ENCODE measurements at places on chromosomes 2 and 18.

DNA sequence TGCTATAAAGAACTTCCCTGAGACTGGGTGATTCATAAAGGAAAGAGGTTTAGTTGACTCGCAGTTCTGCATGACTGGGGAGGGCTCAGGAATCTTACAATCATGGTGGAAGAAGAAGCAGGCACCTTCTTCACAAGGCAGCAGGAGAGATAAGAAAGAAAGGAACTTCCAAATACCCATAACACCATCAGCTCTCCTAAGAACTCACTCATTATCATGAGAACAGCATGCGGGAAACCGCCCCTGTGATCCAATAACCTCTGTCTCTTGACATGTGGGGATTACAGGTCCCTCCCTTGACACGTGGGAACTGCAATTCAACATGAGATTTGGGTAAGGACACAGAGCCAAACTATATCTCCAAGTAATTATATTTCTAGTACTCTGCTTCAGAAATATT is 163.8 kb upstream of the CDH20 start:
- DNase-seq, result no peak

DNA sequence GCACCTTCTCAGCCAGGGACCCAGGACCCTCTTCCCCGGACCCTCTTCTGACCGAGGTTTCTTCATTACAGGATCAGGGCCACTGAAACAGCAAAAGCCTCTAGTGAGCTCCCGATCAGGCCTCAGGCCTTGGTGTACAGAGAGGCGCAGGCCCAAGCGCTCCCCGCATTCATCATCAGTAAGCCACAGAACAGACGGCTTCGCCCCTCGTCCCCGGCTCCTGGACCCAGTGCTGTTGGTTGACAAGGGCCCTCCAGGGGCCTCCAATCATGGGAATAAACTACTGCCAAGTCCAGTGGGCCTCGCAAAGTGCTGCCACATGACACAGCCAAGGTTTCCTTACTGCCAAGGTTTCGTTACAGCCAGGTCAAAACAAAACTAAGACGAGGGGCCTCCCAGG is 111.4 kb downstream of the ZNF516 start:
- DNase-seq, result no peak

GRCh38 chr2:37887286-37887685 is 37.8 kb upstream of the RMDN2 start:
- no peak for DNase-seq

DNA sequence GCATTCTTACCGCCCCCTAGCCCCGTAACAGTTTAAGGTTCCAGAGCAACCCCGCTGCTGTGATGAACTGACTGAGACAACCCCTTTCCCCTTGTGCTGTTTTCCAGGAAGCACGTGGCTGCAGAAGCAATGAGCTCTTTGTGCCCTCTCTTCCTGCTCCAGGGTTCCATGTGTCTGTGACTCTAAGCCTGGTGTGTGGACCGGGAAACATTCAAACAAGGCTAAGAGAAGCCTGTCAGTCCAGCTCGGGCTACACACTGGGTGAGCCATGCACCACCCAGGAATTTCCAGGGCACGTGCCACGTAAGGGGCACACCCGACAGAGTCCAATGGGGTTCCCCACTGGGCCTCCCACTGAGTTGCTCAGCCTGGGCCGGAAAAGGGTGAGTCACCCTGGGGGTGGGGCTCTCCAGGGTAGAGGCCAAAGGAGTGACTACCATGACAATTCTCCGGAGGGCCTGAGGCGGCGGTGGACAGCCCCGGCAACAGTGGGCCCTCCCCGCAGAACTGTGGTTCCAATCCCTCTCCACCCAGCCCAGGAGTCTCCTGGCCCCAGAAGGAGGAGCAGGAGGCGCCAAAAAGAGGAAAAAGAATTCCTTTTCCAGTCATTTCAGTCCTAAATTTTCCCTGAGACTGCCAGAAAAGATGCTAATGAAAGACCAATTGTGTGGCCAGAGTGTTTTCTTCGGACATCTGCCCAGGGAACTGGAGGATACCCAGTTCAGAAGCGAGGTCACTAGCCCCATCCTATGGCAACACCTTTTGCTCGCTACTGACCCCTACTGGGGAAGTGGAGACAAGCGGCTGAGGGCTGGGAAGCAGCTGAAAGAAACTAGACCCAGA is 157.8 kb upstream of the SLC1A4 start:
- DNase-seq, result peak; percentile 69

DNA sequence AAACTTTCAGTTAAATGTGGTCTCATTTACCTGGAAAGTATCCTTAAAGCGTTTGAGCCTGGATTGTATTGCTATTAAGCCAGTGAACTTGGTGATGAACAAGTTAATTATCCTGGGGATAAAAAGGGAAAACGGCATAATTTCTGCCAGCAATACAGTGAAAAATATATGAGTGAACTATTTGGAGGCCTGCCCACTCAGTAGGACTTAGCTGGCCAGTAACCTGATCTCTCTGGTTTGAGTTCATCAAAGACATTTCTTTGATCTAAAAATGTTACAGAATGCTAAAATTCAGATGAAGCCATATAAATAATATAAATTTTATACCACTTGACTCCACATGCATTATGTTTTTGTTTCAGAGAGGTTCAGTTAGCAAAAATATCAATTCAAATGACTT is 241.1 kb upstream of the VWC2L start:
- no peak for DNase-seq

DNA sequence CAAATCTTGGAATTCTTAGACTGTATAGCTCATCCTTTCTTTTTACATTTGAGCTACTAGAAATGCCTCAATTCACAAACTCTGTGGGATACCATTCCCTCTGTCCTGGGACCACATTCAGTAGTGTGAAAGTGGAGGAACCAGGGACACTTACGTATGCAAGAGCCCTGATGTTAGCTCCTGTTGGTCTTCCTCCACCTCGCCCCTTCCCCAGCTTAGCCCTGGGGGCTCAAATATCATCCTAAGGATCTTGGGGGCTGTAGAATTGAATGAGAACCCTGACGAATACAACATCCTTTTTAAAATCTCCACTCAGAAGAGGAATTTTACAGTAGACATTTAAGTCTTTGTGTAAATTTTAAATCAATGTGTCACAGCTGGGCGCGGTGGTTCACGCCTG is 65.2 kb upstream of the RAPH1 start:
- no peak for DNase-seq

- no peak for DNase-seq
Observed at GRCh38 chr2:226609366-226609765, 190.3 kb downstream of the IRS1 start.

DNA sequence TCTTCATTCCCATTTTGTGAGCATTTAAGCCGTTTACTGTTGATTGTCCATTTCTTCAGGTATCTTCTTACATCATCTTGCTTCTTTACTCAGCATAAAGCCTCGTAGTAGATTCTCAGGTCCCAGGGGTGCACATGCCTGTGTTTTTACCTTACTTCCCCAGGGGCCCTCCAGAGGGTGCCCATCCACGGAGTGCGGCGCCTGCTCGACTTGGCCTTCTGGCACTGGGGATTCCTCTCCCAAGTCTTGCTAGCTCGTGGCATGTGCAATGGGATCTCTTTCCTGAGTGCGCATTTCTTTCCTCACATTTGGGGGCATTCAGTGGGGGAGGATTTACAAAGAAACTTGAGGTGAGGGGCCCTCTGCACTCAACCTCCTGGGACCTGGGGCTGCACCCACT is 148.1 kb downstream of the AGAP1 start:
- no peak for DNase-seq

GRCh38 chr2:217573571-217573970 is 429.2 kb downstream of the TNS1 start:
- DNase-seq, result no peak

- DNase-seq, result no peak
Observed at GRCh38 chr2:239290618-239291474, 110.0 kb downstream of the HDAC4 start.

DNA sequence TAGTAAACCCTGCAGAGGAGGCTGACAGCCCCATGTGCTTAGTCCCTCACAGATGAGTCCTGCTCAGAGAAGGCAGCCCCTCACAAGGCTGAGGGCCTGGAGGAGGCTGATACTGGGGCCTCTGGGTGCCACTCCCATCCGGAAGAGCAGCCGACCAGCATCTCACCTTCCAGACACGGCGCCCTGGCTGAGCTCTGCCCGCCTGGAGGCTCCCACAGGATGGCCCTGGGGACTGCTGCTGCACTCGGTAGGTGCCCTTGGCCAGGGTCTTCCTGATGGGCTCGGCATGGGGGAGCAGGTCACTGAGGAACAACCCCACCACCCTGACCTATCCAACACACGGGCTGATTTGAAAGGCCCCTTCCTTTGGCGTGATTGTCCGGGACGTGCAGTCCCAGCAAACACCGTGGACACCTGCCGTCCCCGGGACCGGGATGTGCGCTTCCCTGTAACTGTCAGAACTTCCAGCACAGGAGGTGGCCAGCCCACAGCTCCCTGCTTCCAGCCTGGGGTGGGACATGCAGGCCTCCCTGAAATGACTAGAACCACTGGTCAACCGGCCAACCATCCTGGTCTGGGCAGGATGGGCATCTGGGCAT is 38.6 kb downstream of the MLPH start:
- no peak for DNase-seq

DNA sequence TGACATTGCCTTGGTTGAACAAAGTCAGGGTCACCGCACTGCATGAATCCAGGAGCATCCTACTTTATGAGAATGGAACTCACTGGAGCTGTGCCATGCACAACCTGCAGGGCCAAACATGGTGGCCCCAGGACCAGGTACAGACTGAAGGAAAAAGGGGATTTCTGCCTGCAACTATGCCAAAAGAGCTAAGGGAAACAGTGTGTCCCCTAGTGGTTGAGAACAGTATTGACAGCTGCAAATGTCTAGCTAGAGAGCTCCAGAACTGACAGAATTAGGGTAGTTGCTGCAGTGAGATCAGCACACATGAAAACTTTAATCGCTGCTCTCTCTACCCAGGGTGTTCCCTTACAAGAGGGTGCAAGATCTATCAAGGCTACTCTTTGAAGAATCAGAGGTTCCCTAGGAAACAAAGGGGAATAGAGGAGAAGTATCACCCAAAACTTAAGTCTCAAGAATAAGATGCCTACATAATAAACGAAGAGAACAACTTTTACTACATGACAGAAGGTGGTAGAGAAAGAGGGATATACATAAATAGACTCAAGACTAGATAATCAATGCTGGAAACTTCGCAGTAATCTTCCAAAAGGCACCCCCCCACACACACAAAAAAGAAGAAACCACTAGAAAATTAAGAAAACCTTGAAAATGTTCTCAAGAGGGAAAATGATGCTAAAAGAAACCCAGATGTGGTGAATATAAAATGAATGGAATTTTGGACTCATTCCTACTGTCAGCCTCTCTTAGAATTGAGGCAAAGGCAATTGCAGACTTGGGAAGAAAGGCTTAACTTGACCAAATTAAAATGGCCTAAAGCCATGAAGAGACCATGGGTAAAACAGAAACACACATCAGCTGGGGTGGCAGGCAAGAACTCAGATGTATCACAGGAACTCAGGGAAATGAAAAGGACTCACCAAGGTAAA is 43.6 kb upstream of the IHH start:
- DNase-seq, result no peak

DNA sequence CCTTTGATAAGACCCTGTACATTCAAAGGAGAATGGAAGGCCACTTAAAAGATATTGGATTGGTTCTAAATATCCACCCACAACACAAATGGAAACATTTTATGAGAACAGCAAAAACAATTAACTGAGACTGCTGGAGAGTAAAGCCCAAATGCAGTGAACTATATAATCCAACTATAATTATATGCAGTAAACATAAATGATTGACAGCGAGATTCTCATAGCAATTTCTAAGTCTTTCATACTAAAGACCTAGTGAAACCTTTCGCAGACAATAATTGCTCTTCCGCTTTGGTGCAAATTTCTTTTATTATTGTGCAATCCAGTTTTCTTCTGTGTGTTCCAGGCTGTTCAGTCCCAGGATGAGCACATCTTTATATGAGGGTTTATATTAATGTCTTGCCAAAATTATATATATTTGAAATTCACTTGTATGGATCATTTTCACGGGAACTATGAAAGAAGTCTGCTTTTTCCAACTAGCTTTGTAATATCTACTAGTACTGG is 190.9 kb downstream of the ST6GAL2 start:
- no peak for DNase-seq

DNA sequence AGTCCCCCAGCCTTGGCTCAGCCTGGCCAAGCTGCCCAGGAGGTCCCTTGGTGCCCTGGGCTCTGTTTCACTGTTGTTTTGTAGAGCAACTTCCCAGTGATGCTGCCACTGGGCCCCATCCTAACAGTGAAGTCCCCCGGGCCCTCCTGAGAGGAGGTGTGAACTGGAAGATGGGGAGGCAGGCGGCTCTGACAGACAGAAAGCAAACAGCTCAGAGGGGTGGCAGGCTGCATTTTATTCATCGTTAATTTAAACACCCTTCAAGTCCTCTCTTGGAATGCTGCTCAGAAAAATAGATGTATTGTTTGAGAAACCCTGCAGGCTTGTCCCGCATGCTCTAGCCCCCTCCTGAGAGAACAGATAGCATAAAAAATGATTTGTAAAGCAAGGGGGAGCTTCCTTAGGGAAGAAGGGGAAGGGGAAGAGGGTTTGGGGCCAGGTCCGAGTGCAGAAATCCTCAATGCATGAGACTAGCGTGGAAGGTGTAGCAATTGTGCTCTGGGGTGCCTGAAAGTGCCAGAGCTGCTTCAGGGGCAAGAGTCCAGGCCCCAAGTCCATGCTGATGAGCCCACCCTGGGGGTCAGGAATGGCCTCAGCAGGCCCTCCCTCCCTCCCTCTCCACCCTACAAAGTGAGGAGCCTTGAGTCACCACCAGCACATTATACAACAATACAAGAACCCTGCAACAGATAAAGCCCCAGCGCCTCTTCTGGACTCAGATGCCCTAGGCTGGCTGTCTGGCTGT is 113.6 kb downstream of the MSH2 start:
- DNase-seq, result no peak

GRCh38 chr2:136075476-136075875 is 42.5 kb downstream of the CXCR4 start:
- DNase-seq, result no peak

GRCh38 chr2:213411582-213412289 is 127.5 kb downstream of the SPAG16 start:
- no peak for DNase-seq

GRCh38 chr2:234033174-234033573 is 17.3 kb upstream of the SPP2 start:
- no peak for DNase-seq

GRCh38 chr18:24006712-24007313 is 7.7 kb upstream of the TTC39C start:
- DNase-seq, result no peak

GRCh38 chr2:207162316-207162715 is 3.4 kb downstream of the KLF7 start:
- no peak for DNase-seq

DNA sequence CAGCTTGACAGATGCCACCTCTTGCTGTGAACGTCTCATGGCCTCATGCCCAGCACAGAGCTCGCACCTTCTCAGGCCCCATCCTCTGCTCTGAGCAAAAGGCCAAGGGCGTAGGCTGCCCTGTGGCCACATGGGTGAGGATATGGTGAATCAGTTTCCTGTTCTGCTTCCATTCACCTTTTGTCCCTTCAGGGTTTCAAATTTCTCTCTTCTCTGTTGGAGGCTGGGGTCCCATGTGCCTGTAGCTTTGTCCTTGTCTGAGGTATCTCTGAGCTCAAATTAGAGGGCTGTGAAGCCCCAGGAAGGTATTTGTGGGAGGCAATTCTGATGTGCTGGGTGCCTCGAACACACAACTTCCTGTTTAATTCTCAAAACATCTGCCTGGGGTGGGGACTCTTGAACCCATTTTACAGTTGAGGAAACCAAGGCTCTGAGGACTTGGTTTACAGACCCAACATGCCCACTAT is 29.0 kb downstream of the ZAP70 start:
- DNase-seq, result no peak

GRCh38 chr2:187939180-187939579 is 352.5 kb upstream of the GULP1 start:
- DNase-seq, result no peak

- DNase-seq, result peak; percentile 30
Observed at GRCh38 chr2:97645112-97645694, 659 bp upstream of the COX5B start.

Measured in stimulated activated CD4-positive, alpha-beta T cell treated with anti-CD3 and anti-CD28 coated beads, TNF-alpha, amount 100 ng/mL, for 4 hours (primary cell).